Panc1 (cell line): ENCODE measurements at places on chromosomes 16 and 17. TPM values are rescaled to one million over a fixed set of nuclear protein-coding genes. Genes with fewer than 3 reads are reported as not detected.

- no peak overlapping the region for H3K27ac ChIP-seq
- no peaks in the 10 kb centered on the region for H3K27me3 ChIP-seq
- H3K36me3 ChIP-seq = no peaks in the 10 kb centered on the region
- H3K4me3 ChIP-seq = no peak overlapping the region
Measured at GRCh38 chr16:19474617-19475016, 47.3 kb downstream of the GDE1 start.

DNA sequence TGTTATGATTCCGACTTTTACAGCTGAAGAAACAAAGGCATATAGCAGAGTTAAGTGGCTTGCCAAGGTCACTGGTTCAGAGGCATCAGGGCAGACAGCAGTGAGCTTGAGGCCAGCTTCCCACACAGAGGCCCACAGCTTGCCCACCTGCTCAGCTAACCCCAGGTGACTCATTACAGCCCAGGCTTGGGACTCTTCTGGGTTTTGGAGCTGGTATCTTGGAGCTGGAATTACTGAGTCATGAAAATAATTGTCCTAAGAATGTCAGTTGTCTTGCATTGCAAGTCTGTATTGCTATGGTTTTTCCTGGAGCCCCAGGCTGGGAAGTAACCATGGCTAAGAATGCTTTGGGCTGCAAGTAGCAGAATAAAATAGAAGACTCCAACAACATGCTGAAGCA, 32.4 kb upstream of the IRX3 start:
- no peaks in the 10 kb centered on the region for H3K27me3 ChIP-seq
- no peaks in the 10 kb centered on the region for H3K4me1 ChIP-seq
- no peak for DNase-seq
- H3K27ac ChIP-seq = no peak overlapping the region
- no peaks in the 10 kb centered on the region for H3K36me3 ChIP-seq

DNA sequence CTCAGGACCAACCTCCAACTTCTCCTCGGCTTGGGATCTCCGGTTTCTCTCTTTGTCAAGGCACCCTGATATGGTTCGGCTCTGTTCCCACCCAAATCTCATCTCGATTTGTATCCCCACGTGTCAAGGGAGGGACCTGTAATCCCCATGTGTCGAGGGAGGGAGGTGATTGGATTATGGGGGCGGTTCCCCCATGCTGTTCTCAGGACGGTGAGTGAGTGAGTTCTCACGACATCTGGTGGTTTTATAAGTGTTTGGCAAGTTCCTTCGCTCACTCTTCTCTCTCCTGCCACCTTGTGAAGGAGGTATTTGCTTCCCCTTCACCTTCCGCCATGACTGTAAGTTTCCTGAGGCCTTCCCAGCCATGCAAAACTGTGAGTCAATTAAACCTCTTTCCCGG, 117.9 kb downstream of the SEC14L1 start:
- peak overlapping the region; percentile 18; the same call in 1 of the 2 replicates for H3K27ac ChIP-seq
- no peaks in the 10 kb centered on the region for H3K36me3 ChIP-seq
- DNase-seq = no peak
- no peaks in the 10 kb centered on the region for H3K27me3 ChIP-seq
- peaks cover 34% of the 10 kb centered on the region for H3K4me1 ChIP-seq
- no peak overlapping the region for H3K4me3 ChIP-seq

GRCh38 chr16:85348911-85349334, 236.7 kb upstream of the CIBAR2 start:
- H3K27ac ChIP-seq = peak overlapping the region; percentile 82; the same call in 1 of the 2 replicates
- DNase-seq = no peak
- H3K36me3 ChIP-seq = no peaks in the 10 kb centered on the region
- H3K4me1 ChIP-seq = peaks cover 43% of the 10 kb centered on the region
- H3K27me3 ChIP-seq = no peaks in the 10 kb centered on the region
- H3K4me3 ChIP-seq = no peak overlapping the region

DNA sequence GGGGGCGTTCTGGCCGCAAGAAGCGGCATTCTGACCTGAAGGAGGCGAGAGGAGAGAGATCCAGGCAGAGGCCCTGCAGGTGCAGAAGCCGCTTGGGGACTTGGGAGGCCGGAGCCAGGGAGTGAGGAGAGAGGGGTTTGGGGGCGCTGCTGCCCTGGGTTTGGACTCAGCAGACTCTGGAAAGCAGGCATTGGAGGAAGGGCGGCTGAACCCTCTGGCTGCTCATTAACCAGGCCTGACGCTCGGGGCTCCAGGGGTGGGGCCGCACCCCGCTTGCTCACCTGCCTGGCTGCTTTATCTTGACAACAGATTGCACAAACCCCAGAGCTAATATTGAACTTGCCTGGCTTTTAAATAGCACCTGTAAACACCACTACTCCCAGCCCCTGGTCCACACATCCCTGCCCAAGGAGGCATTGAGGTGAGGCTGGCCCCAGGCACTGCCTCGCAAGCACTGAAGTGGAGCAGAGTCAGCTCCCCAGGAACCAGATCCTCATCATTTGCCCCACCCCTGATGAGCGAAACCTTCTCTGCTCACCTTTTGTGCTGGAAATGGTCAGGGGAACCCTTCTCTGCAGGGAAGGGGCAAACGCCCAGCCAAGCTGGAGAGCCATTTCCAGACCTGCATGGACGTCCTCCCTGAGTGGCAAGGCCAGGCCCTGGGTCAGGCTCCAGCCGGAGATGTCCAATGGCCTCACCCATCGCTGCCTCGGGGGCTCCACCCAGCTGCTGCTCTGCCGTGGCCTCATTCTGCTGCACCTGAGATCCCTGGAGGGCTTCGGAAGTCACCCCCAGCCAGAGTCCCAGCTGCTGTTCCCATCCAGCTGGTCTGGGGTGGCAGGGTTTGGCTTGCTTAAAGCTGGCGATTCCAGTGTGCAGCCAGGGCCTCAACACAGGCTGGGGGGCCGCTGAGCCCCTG, 190.2 kb upstream of the GSE1 start:
- no peak overlapping the region for H3K27ac ChIP-seq
- no peak for DNase-seq
- no peak overlapping the region for H3K4me3 ChIP-seq
- H3K4me1 ChIP-seq = peaks cover 3% of the 10 kb centered on the region; the same call in 1 of the 2 replicates
- no peaks in the 10 kb centered on the region for H3K27me3 ChIP-seq
- no peaks in the 10 kb centered on the region for H3K36me3 ChIP-seq

GRCh38 chr17:12959441-12959840, 58.4 kb downstream of the ELAC2 start:
- H3K27ac ChIP-seq = no peak overlapping the region
- no peak for DNase-seq
- H3K27me3 ChIP-seq = no peaks in the 10 kb centered on the region
- no peaks in the 10 kb centered on the region for H3K4me1 ChIP-seq
- no peak overlapping the region for H3K4me3 ChIP-seq

GRCh38 chr16:49496656-49497055, 123.1 kb downstream of the C16orf78 start:
- H3K27me3 ChIP-seq = no peaks in the 10 kb centered on the region
- DNase-seq = no peak
- no peak overlapping the region for H3K4me3 ChIP-seq
- H3K36me3 ChIP-seq = no peaks in the 10 kb centered on the region
- no peaks in the 10 kb centered on the region for H3K4me1 ChIP-seq

GRCh38 chr17:41437769-41438168, 3.0 kb downstream of the KRT38 start:
- H3K27ac ChIP-seq = no peak overlapping the region
- H3K27me3 ChIP-seq = no peaks in the 10 kb centered on the region
- no peaks in the 10 kb centered on the region for H3K4me1 ChIP-seq
- H3K4me3 ChIP-seq = no peak overlapping the region

DNA sequence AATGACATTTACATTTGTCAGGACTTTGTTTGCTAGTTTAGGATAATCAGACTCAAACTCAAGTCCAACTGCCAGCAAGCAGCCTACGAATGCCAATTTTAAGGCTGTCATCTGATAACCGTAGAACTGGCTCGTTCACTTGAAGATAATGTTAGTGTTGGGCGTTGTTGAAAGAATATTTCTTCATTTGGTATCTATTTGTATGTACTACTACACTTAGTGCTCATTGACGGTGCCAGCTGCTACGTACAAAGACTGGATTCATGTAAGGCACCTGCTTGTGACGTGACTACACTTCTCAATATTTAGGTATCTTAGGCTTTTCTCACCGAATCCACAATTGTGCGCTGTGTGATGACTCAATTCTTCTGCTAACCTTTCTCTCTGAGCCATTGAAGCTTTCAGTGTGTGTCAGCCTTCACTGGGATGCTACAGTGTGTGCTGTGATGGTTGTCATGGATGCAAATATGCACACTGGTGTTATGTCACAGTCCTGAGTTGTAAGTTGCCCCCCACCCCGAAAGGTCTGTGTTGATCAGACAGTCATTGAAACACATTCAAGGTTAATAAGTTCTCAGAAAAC, 5.7 kb downstream of the ATP2C2 start:
- H3K27me3 ChIP-seq = 0 out of 2 replicates have a peak, but pooled peaks cover under 1% of the 10 kb centered on the region
- no peak overlapping the region for H3K27ac ChIP-seq
- no peak overlapping the region for H3K4me3 ChIP-seq

Gene B3GNT9
- total RNA-seq = 11.5 TPM

Gene EPX
- total RNA-seq = not detected
